Cortex of kidney (tissue), 1 donor: ENCODE measurements at places on chromosomes 3 and 15.

GRCh38 chr3:121581691-121582090, 11.5 kb upstream of the FBXO40 start:
- no peak for DNase-seq

DNA sequence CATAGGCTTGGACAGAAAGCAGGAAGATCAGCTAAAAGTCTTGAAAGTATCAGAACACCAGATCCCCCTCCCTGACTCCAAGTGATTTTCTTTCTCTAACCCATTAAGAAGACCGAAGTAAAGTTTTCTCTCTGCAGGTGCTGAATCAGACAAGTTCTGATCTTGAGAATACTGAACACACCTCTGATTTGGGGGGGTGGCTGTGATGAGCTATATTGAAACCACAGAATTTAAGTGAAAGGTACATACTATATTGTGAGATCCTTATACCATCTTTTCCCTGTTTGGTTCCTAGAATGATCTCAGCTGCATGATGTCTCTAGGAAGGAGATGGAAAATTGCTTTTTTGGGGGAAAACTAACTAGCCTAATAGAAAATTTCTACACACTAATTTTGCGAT, 196.0 kb downstream of the DIPK2A start:
- DNase-seq, result no peak

DNA sequence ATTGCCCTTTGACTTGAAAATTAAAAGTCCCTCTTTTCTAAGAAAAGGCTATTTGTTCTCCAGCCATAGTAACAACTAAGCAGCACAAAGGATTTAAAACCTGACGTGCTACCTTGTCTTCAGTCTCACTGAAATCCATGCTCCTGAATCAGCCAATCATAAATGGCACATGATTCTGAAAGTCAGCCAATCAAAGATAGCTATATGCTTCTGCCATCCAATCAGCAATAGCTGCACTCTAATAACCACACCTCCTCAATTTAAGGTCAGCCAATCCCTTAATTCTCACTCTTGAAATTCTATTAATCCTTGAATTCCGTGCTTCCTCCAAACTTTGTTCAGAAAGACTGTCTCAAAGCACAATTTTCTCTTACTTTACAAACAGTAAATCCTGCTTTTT, 53.5 kb upstream of the ACAN start:
- DNase-seq, result no peak

DNA sequence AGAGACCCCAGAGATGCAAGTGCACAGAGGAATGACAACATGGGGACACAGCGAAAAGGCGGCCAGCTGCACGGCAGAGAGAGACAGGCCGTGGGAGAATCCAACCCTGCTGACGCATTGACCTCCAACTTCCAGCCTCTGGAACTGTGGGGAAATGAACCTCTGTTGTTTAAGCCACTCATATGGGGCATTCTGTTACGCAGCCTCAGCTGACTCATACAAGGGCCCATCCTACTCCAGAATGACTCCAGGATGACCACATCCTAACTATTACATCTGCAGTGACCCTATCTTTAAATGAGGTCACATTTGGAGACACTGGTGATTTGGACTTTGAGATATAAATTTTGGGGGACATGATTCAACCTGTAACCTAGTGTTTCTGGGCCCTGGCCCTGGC, 44.0 kb downstream of the KLF15 start:
- no peak for DNase-seq
